ENCODE measurements at places on chromosomes 6 and 20. TPM values are rescaled to one million over a fixed set of nuclear protein-coding genes. Genes with fewer than 3 reads are reported as not detected.

DNA sequence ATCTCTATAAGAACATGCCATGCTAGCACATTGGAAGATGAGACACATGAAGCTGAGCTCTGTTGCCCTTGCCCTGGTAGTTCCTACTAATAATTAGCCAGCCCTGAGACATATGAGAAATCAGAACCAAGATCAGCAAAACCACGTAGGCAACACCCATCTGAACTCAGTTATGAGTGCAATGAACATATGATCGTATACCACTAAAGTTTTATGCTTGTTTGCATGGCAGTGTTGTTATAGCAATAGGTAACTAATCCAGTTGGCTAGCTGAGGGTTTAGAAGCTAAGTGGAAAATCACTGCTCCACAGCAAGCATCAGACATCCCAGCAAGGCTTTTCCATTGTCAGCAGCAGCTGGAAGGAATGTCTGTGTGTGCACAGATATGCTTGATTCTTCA is 180.7 kb downstream of the BTBD3 start:
- DNase-seq: peak; percentile 60

GRCh38 chr6:109695468-109695867 is 4.4 kb downstream of the FIG4 start:
- peak; percentile 38 for DNase-seq

KIF25 gene
- not detected for total RNA-seq

MEP1A gene
- not detected for total RNA-seq

DNA sequence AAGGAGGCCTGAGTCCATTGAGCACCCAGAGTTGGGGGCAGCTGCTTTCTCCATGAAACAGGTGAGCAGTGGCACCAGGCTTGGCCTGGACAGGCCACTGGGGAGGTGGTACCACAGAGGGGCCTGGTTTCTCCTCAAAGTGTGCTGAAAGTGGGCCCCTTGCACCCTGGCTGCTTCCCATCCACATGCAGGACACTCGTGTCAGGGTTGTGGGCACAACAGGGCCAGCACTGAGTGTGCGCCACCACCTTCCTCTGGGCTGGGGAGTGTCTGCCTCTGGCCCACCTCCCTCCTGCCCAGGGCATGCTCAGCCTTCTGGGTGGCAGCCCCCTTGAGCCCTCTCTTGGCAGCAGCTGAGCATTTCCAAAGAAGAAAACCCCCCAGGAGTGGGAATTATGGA is 5.2 kb upstream of the SLC22A1 start:
- no peak for DNase-seq

GRCh38 chr6:47520282-47520681 is 42.7 kb downstream of the CD2AP start:
- DNase-seq: no peak

DNA sequence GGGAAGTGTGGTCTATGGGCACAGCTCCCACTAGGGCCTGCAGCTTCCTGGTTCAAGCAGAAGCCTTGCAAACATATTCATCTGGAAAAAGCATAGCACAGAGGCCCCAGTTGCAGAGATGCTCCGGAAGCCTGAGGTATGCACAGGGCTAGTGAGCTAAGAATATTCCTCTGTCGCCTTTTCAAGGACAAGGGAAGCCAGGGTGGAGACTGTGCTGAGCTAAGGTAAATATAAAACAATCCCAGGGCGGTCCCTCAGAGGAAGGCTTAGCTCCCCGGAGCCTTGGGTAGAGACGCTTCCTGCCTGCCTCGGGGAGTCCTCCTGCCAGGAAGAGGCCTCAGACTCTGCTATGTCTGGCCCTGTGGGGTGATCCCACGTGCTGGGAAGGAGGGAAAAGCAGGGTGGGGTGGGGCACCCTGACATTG is 134.8 kb upstream of the FOXA2 start:
- DNase-seq: peak; percentile 76

RNF39 gene
- total RNA-seq: 3.8 TPM

DNA sequence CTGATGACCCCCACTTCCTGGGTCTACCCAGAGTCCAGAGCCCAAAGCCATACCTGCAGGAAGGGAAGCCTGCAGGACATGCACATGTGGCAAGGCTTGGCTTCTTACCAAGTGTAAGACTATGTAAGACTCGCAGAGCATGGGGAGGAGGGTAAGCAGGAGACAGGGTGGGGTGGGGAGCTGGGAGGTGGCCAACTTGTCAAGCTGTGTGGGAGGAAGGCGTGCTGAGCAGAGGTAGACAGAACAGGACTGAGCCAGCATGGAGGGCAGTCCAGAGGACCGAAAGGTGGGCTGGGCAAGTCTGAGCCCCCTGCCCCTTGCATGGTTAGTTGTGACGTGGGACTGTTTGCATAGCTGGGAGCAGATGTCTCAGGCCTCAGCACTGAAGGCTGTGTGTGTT is 53.4 kb upstream of the RNF24 start:
- peak; percentile 60 for DNase-seq

- no peak for DNase-seq
These were observed 3.1 kb downstream of the PYGB start for GRCh38 chr20:25251019-25251418.
